Right lobe of liver (tissue), 6 donors: ENCODE measurements at places on chromosomes 1 and 21. TPM values are rescaled to one million over a fixed set of nuclear protein-coding genes. Genes with fewer than 3 reads are reported as not detected.

DNA sequence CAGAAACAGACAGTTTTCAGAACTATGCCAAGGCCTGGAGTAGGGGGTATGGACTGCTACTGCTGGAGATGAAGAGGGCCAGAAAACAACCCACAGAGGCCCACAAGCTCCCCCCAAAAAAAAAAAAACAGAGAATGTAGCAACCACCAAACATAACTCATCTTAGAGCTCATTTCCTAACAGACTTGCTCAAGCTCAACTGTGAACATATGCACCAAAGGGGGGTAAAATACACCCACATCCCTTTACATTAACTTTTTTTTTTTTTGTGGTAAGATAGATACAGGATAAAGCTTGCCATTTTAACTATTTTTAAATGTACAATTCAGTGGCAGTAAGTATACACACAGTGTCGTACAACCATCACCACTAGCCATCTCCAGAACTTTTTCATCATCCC, 36.0 kb downstream of the SEC16B start:
- no peaks in the 10 kb centered on the region for H3K4me1 ChIP-seq
- no peak overlapping the region for H3K4me3 ChIP-seq
- no peak for DNase-seq
- no peaks in the 10 kb centered on the region for H3K27me3 ChIP-seq
- no peaks in the 10 kb centered on the region for H3K36me3 ChIP-seq

GRCh38 chr1:162010175-162010506, 13.5 kb downstream of the OLFML2B start:
- no peak overlapping the region for H3K4me3 ChIP-seq
- H3K36me3 ChIP-seq: no peaks in the 10 kb centered on the region
- H3K27me3 ChIP-seq: no peaks in the 10 kb centered on the region
- H3K4me1 ChIP-seq: no peaks in the 10 kb centered on the region

Gene KIF14
- total RNA-seq: 0.15 TPM

DNA sequence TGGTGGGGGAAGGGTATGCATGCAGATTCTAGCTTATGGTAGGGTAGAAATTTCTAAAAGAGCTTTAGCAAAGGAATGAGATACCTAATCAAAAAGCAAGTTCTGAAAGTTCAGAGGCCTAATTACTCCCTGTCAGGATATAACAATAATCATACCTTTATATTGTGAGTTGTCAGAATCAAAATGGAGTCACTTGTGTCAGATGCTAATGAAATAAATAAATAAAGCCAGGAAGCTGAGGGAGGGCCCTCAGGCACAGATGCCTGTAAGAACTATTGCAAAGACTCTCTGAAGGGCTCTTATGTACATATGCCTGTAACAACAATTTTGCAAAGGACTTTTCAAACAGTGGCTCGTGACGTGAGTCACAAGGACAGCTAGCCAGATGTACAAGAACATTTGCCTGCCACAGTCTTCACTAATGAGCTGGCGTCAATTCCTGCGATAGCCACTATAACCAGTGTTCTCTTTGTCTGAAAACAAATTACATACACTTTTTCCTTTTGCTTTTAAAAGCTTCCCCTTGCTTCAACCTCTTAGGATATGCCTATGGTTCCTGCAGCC, 27.4 kb upstream of the DNASE2B start:
- H3K4me1 ChIP-seq: no peaks in the 10 kb centered on the region
- no peak overlapping the region for H3K4me3 ChIP-seq
- no peak for DNase-seq
- H3K27me3 ChIP-seq: no peaks in the 10 kb centered on the region
- H3K27ac ChIP-seq: no peak overlapping the region
- no peaks in the 10 kb centered on the region for H3K36me3 ChIP-seq

- H3K27ac ChIP-seq: no peak overlapping the region
- no peak overlapping the region for H3K4me3 ChIP-seq
- no peak for DNase-seq
- no peaks in the 10 kb centered on the region for H3K36me3 ChIP-seq
Observed at GRCh38 chr1:53135735-53136114, 6.7 kb downstream of the SLC1A7 start.

DNA sequence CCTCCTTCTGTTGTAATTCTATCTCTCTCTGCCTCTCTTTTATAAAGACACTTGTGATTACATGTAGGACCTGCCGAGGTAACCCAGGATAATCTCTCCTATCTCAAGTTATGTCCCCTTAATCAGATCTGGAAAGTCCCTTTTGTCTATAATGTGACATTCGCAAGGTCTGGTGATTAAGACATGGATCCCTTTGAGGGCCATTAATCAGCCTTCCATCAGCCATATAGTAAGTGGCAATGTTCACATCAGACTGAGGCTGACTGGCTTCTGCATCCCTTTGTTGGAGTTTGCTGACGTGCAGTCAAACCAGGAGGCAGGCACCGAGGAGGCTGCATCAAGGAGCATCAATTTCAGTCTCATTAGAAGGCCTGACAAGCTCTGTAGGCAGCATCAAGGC, 209.6 kb downstream of the BACH1 start:
- H3K4me1 ChIP-seq: no peaks in the 10 kb centered on the region
- no peaks in the 10 kb centered on the region for H3K36me3 ChIP-seq
- no peak overlapping the region for H3K4me3 ChIP-seq
- H3K27me3 ChIP-seq: no peaks in the 10 kb centered on the region
- H3K27ac ChIP-seq: no peak overlapping the region
- no peak for DNase-seq

Gene HSD11B1
- total RNA-seq: 312 TPM

Gene IQCC
- total RNA-seq: 0.87 TPM

DNA sequence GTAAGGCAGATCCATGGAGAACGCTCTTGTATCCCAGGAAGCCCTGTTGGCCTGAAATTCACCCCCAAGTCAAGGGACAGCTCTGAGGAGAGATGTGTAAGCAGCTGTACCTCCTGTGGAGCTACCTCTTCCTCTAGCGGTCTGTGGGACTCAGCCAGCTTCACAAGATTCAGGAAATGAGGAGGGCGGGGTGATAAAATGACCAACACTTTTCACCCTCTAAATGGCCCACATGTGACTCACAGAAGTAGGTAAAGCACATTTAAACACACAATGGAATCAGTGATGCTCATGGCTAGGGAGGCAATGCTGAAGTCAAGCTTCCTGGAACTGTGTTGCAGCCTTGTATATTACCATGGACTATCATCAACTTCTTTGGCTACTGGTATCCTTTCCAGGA, at the start of gene SH2D1B:
Gene SH2D1B, minus strand, starts transcription at position 135 of the 400 bp plus-strand sequence. Its CDS starts 120 bp downstream, at position 15.
- H3K36me3 ChIP-seq: no peaks in the 10 kb centered on the region
- H3K4me3 ChIP-seq: no peak within 1 kb of the TSS
- DNase-seq: no peak

DNA sequence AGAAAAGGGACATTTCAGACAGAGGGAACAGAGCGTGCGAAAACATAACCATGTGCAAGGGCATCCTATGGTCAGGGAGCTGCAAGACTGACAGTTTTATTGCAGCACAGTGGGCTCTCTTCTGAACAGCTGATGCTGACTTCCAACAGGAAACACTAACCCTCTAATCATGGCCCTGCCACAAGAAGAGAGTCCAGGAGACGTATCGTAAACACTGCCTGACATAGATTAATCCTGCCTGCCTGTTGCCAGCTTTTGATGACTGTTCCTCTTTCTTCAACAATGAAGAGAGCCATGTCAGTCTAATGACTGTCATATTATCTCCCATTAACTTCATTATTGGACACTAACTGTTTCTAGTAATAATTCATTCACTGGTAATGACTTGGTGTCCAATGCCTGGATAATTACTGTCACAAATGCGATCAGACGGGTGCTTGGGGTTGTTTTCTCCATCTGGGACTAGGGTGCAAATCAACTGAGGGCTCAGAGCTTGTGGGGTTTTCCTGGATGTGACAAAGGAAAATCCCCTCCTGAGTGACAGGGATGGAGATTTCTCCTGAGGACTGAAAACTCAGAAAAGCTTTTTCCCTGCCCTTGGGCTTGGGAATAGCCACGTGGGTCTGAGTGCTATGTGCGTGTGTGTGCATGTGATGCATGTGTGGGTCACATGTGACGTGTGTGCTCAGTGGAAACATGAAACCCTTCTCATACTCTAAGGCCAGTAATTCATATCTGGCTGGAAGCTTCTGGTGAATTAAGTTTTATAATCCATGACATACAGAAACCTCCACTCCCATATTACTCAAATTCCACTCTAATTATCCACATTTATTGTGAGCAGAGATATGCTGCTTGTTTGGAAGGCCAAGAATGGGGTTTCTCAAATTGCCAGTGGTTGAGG, 144.0 kb upstream of the PLXNA2 start:
- H3K4me3 ChIP-seq: no peak overlapping the region
- H3K27me3 ChIP-seq: no peaks in the 10 kb centered on the region
- no peaks in the 10 kb centered on the region for H3K36me3 ChIP-seq
- no peak for DNase-seq
- no peak overlapping the region for H3K27ac ChIP-seq

- DNase-seq: peak; percentile 49
- H3K4me3 ChIP-seq: peak within 1 kb of the TSS; percentile 51
- H3K36me3 ChIP-seq: no peaks in the 10 kb centered on the region
- H3K27me3 ChIP-seq: no peaks in the 10 kb centered on the region
Observed at GRCh38 chr1:168136709-168137514, at the start of gene GPR161. TSS of gene GPR161 (minus strand) at chr1:168136930. CDS start at chr1:168104850, 32,080 bp downstream.

GRCh38 chr21:23218667-23219066, 2220.5 kb downstream of the NCAM2 start:
- no peaks in the 10 kb centered on the region for H3K36me3 ChIP-seq
- H3K4me1 ChIP-seq: no peaks in the 10 kb centered on the region
- no peak overlapping the region for H3K4me3 ChIP-seq
- H3K27ac ChIP-seq: no peak overlapping the region

- H3K36me3 ChIP-seq: no peaks in the 10 kb centered on the region
- H3K4me1 ChIP-seq: no peaks in the 10 kb centered on the region
- no peaks in the 10 kb centered on the region for H3K27me3 ChIP-seq
- H3K27ac ChIP-seq: no peak overlapping the region
Observed at GRCh38 chr1:115555446-115555845, 86.3 kb upstream of the VANGL1 start.

DNA sequence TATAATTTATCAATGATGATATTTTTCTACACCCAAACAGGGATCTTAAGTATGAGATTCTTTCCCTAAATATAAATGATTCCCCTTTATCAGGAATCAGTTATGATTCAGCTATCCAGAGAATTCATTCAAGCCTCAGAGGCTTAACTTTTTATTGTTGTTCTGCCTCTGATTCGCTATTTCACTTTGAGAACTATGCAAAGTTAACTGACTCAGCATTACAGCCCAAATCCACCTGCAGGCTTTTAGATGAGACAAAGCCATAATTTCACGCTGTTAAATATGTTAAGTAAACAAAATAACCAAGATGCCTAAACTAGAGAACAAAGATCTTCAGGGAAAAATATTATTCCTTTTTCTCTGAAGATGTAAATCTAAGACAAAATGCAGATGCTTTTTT, 8.5 kb downstream of the SCYL3 start:
- H3K4me1 ChIP-seq: no peaks in the 10 kb centered on the region
- peaks cover 3% of the 10 kb centered on the region for H3K36me3 ChIP-seq
- H3K27ac ChIP-seq: no peak overlapping the region
- H3K27me3 ChIP-seq: no peaks in the 10 kb centered on the region
- no peak for DNase-seq

DNA sequence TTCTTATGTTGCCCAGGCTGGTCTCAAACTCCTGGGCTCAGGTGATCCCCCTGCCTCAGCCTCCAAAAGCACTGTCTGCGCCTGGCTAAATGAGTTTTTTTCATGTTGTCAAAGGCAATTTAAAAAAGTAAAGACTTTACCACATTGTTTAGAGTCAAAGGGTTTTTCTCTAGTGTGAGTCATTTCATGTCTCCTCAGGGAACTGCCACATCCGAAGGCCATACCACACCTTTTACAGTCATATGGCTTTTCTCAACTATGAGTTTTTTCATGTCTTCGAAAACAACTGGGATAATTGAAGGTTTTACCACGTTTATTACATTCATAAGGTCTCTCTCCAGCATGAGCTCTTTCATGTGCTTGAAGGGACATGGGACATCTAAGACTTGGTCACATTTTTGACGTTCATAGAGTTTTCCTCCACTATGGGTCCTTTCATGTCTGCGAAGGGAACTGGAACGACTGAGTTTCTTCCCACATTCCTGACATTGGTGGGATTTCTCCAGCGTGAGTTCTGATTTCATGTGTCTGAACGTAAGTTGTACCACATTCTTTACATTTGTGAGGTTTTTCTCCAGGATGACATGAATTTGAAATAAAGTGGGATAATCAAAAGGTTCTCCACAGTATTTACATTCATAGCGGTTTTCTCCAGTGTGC, 65.6 kb downstream of the UCHL5 start:
- H3K27ac ChIP-seq: no peak overlapping the region
- H3K4me3 ChIP-seq: no peak overlapping the region
- no peaks in the 10 kb centered on the region for H3K27me3 ChIP-seq
- no peaks in the 10 kb centered on the region for H3K36me3 ChIP-seq
- DNase-seq: no peak

DNA sequence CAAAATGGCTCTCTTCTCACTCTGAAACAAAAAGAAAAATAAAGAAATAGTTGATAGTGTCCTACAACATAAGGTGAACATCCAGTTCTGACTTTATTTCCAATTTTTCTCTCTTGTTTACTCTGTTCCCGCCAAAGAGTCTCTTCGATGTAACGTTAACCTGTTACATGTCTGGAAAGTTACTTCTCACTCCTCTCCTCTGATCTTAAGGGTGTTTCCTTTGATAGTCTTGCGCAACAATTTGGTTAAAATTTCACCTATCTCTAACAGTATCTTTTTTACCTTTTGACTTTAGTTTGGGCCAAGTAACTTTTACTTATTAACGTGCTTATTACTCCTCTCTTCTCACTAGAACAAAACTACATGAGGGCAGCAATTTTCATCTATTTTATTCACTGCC, 1450.2 kb downstream of the BRINP3 start:
- no peak overlapping the region for H3K27ac ChIP-seq
- H3K4me1 ChIP-seq: no peaks in the 10 kb centered on the region
- H3K27me3 ChIP-seq: no peaks in the 10 kb centered on the region
- no peaks in the 10 kb centered on the region for H3K36me3 ChIP-seq

DNA sequence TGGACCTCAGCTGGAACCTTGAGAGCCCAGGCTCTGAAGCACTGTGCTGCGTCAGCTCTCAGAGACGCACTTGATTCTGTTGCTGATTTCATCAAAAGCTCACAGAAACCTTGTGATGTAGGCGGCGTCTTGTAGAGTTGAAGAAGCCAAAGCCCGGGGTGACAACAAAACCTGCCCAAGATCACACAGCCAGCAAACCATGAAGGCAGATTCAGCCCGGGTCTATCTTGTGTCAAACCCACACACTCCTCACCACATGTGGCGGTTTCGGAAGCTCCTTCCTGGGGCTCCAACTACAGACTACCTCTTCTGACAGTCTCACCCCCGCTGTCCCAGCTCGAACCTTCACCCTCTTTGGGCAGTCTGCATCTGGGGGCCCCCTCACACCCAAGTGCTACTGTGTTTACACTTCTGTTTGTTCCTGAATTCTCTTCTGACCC, 50.4 kb downstream of the TENT5C start:
- no peaks in the 10 kb centered on the region for H3K27me3 ChIP-seq
- H3K4me1 ChIP-seq: no peaks in the 10 kb centered on the region
- no peaks in the 10 kb centered on the region for H3K36me3 ChIP-seq
- peak; percentile 62 for DNase-seq
- H3K27ac ChIP-seq: no peak overlapping the region
